ENCODE measurements at places on chromosomes 2 and 18.

DNA sequence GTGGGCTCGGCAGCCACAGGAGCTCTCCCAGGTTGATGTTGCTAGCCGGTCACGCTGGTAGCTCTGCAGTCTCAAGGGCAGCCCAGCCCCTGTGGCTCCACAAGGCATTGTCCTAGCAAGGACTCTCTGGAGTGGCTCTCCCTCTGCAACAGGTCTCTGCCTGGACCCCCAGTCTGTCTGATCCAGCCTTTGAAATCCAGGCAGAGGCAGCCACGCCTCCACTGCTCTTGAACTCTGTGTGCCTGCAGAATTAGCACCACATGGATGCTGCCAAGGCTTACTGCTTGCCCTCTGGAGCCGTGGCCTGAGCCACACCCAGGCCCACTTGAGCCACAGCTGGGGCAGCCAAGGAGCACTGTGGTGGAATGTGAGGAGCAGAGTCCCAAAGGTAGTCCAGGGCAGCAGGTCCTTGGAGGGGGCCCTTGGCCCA is 43.0 kb upstream of the FAHD2A start:
- DNase-seq, result no peak

GRCh38 chr2:72934683-72935610 is 17.6 kb downstream of the EMX1 start:
- no peak for DNase-seq

- DNase-seq, result no peak
Measured at GRCh38 chr2:235636546-235636945, 142.7 kb downstream of the AGAP1 start.

- DNase-seq, result no peak
Measured at GRCh38 chr2:174815526-174815925, 51.3 kb upstream of the CHRNA1 start.

GRCh38 chr18:55849391-55849790 is 261.4 kb upstream of the TCF4 start:
- DNase-seq, result no peak

DNA sequence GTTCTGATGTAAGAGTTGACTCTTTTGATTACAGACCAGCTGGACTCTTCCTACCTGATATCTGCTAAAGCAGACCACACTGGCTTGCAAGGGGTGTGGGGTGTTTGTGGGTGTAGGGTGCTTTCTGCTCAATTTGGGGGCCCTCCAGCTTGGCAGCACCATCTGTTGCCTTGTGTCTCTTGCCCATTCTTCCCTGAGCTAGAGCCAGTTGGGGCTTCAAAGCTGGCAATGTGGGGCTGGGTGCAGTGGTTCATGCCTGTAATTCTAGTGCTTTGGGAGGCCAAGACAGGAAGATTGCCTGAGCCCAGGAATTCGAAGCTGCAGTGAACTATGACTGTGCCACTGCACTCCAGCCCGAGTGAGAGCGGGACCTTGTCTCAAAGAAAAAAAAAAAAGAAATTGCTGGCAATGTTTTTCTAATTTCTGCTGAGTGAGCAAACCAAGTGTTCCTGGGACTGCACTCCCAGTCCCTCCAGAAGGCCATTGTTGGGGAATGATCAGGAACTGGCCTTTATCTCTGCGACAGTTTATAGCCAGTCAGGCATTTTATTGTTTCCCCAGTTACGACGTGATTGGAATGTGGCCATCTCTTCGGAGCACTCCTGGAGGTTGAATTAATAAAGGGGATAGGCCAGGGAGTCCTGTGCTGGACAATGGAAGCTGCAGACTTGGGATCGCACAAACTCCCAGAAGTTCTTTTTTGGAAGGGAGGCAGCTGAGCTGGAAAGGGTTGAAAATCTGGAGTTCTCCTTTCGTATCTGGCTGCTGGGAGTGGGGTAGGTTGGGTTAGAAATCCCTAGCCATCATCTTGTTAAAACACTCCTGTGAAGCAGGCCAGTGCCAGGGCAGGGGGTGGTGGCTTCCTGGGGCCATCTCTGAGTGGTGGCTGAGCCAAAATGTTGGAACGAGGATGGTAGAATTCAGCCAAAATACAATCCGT is 57.2 kb downstream of the LIPG start:
- no peak for DNase-seq

DNA sequence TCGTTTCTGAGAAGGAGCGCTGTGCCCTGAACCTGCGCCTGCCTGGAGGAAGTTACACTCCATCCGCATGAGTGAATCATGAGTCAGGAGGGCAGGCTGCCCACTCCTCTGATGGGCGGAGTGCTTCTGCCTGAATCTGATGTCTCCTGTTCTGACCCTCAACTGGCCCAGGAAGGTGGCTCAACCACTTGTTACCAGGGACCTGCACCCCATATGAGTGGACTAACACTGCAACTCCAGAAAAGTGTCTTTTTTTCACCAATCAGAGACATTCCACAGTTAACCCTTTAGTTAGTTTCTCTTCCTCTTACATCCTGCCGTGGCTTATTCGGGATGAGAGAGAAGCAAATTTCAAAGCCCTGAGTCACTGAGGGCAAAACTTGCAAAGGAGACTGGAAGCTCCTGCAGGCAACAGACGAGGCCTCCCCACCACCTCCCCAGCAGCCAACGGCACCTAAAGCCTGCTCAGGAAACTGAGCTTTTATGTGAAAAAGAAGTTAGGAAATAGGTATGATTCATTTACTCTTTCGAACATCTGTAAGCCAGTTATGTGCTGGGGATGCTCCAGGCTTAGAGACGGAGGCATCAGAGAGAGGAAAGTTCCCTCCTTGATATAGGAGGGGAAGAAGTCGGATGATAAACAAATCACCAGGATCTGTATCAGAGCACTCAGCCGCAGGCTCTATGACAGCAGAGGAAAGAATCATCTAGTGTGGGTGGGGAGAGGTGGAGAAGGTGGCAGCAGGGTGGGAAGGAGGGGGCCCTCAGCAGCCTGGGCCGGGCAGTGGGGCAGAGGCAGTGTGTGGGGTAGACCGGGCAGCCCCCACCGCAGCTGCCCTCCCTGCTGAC is 30.9 kb downstream of the MBP start:
- DNase-seq, result no peak

DNA sequence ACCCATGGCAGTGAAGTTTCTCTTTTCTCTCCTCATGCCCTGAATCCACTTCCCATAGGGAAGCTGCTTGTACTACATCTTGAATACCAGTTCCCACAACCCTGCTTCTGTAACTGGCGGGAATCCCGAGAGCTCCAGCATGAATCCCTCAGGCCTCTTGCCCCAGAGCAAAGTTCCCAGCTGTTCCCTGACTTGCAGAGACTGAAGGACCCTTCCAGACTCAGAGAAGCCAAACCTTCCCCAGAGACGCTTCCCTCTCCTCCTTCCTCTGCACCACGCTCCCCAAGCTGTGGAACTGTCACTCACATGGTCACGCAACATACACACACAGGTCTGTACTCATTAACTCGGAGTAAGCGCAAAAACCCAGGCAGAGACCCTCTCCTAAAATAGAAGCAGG is 26.4 kb downstream of the TRAPPC12 start:
- no peak for DNase-seq

DNA sequence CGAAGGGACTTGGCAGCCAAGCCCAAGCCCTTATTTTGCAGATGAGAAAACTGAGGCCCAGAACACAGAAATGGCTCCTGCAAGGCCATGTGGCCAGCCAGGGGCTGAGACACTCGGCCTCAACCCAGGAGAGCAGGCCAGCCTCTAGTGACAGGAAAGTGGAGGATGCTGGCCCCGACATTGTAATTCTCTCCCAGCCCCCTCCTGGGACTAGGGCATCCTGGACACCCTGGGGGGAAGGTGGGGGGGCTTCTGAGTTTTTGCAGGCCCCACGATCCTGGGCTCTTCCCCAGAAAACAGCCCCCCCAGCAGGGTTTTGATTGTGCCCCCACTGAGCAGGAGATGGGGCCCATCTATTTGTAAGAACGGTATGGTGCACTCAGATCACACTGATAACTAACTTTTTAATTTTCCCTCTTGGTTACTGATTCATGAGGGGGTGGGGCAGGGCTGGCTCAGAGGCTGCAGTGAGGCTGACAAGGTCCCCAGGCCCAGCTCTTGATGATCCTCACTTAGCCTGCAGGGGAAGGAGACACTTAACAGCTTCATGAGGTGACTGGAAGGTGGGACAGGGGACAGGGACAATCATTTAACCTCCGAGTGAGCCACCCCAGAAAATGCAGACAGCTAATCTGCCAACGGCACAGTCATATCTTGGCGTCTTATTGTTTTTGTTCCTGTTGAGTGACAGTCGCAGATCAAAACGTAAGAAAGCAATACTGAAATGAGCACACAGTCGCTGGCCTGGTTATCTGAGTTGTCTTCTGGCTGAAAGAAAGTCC is 18.9 kb downstream of the SMAD7 start:
- no peak for DNase-seq

DNA sequence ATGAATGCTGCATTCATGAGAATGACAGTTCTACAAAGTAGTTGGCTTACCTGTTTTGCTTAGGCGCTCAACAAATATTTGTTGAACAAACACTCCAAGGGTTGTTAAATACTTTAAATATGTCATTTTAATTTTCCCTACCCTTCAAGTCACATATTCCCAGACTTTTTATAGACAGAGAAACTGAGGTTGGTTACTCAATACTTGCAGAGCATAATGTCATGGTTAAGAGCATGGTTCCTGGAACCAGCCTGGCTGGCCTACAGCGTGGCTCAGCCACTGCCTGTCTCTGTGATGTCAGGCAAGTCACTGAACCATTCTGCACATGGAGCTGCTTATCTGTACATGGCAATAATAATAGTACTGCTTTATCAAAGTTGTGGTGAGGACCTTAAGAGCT is 120.0 kb upstream of the STK17B start:
- no peak for DNase-seq

- peak; percentile 48 for DNase-seq
Measured at GRCh38 chr2:231708773-231709635, 679 bp downstream of the PTMA start.

All from stimulated activated CD4-positive, alpha-beta T cell treated with anti-CD3 and anti-CD28 coated beads, TNF-alpha, amount 100 ng/mL, for 4 hours (primary cell).